ENCODE measurements at places on chromosomes 16 and 17. TPM values are rescaled to one million over a fixed set of nuclear protein-coding genes. Genes with fewer than 3 reads are reported as not detected.

- no peaks in the 10 kb centered on the region for H3K27me3 ChIP-seq
- H3K4me3 ChIP-seq: no peak overlapping the region
- no peaks in the 10 kb centered on the region for H3K36me3 ChIP-seq
- no peak for DNase-seq
Measured at GRCh38 chr17:82864713-82865248, 25.0 kb upstream of the ZNF750 start.

CSH1 gene
- total RNA-seq: not detected

FOXO3B gene
- 6.2 TPM for total RNA-seq

GRCh38 chr17:68851890-68852289, 103.3 kb downstream of the ABCA8 start:
- H3K27ac ChIP-seq: no peak overlapping the region
- no peaks in the 10 kb centered on the region for H3K36me3 ChIP-seq
- no peaks in the 10 kb centered on the region for H3K4me1 ChIP-seq
- no peaks in the 10 kb centered on the region for H3K27me3 ChIP-seq
- H3K4me3 ChIP-seq: no peak overlapping the region

- H3K27me3 ChIP-seq: no peaks in the 10 kb centered on the region
- peaks cover 39% of the 10 kb centered on the region for H3K36me3 ChIP-seq
- no peak overlapping the region for H3K27ac ChIP-seq
- no peaks in the 10 kb centered on the region for H3K4me1 ChIP-seq
- no peak overlapping the region for H3K4me3 ChIP-seq
Measured at GRCh38 chr16:30972872-30973271, 12.1 kb upstream of the HSD3B7 start.

- no peak for DNase-seq
- no peaks in the 10 kb centered on the region for H3K36me3 ChIP-seq
- H3K27me3 ChIP-seq: no peaks in the 10 kb centered on the region
- H3K4me3 ChIP-seq: no peak overlapping the region
- H3K4me1 ChIP-seq: no peaks in the 10 kb centered on the region
Measured at GRCh38 chr17:57387575-57387974, 131.3 kb downstream of the MSI2 start.

GRCh38 chr16:69564845-69565670, 708 bp upstream of the NFAT5 start:
- peaks cover 55% of the 10 kb centered on the region for H3K4me1 ChIP-seq
- DNase-seq: no peak
- peaks cover 21% of the 10 kb centered on the region for H3K36me3 ChIP-seq
- H3K27ac ChIP-seq: peak overlapping the region; percentile 88
- H3K4me3 ChIP-seq: peak overlapping the region; percentile 79

DNA sequence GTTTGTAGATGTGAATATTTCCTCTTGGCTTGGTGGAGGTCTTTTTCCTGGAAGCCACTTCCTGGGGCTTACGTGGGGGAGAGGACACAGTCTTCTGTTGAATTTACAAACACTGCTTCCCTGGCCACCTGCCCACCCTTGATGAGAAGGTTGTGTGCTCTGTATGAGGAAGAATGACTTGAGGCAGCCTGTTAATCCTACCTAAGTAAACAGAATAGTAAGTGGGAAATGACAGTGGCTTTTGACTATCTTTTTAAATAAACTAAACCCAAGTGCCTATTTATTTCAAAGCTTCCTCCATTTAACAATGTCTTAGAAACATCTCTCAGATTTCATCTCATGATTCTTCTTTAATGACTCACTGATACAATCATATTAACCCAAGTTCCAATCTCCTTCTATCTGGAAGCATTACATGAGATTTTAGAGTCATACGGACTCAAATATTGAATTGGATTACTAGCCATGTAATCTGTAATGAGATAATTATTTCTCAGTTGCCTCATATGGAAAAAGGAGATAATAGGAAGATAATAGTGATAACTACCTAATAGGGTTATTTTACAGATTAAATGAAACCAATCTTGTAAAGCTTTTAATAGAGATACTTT, 96.6 kb upstream of the SMIM36 start:
- no peak overlapping the region for H3K4me3 ChIP-seq
- no peaks in the 10 kb centered on the region for H3K36me3 ChIP-seq
- peak; percentile 77 for DNase-seq
- H3K27ac ChIP-seq: no peak overlapping the region
- H3K4me1 ChIP-seq: no peaks in the 10 kb centered on the region
- H3K27me3 ChIP-seq: peaks cover 25% of the 10 kb centered on the region

DNA sequence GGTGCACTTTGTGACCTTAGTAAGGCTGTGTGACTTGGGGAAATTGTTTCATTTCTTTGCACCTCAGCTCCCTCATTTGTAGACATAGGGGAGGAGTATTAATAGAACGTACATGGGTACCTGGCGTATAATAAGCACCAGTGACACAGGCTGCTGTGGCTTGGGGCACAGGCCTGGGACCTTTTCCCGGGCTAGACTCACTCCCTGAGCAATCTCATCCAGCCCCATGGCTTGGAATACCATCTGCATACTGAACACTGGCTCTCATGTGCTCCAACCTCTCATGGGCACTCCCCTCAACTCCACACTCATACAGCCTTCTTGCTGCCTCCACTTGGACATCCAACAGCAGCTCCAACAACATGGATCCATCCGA, 41.0 kb upstream of the MRPS23 start:
- no peaks in the 10 kb centered on the region for H3K27me3 ChIP-seq
- H3K4me3 ChIP-seq: no peak overlapping the region
- no peak for DNase-seq
- H3K4me1 ChIP-seq: peaks cover 37% of the 10 kb centered on the region

ZFHX3 gene
- total RNA-seq: 23.1 TPM

DNA sequence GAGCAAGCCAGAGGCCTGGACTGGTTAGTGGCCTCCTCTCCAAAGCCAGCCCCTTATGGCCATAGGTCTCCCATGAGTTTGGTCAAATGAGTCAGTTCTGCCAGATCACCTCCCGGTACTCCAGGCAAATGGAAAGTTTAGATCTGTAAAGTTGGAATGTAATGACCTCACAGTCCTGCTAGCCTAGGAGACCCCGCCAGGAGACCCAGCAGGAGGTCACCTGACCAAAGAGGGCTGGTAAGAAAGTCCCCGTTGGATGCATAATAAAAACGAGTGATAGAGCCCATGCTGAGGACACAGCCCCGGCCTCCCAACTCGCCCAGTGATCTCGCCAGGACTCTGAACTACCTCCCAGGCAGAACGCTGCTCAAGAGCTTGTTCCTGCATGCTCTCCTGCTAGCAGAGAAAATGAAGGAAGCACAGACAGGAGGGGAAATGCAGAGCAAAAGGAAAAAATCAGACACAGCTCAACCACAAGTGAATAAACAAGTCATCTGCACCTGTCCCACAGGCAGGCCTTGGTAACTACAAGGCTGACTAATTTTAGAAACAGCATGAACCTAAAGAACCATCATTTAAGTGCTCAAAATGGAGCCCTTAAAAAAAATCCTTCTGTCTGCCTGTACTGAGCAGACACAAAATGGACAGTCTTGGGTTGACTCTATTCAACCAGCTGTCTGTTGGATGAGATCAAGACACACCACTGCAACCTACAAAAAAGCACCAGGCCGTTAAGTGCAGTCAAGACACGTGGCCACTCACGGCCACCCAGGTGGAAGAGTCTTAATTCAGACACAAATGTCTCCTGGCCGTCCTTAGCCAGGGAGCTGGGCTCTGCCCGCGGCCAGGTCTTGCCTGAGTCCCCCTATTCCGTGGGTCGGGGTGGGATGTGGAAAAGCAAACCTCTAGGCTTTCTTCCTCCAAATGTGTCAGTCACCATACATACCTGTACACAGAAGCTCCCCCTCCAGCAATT, 9.2 kb downstream of the CDIP1 start:
- H3K27me3 ChIP-seq: no peaks in the 10 kb centered on the region
- no peak for DNase-seq
- no peak overlapping the region for H3K4me3 ChIP-seq
- H3K4me1 ChIP-seq: no peaks in the 10 kb centered on the region
- H3K36me3 ChIP-seq: no peaks in the 10 kb centered on the region

- H3K36me3 ChIP-seq: peaks cover 3% of the 10 kb centered on the region
- H3K4me3 ChIP-seq: no peak overlapping the region
- H3K27ac ChIP-seq: no peak overlapping the region
- H3K27me3 ChIP-seq: no peaks in the 10 kb centered on the region
- no peak for DNase-seq
Measured at GRCh38 chr16:12763517-12763916, 40.2 kb downstream of the CPPED1 start.

GRCh38 chr16:77856438-77857160, 68.2 kb downstream of the VAT1L start:
- H3K27ac ChIP-seq: no peak overlapping the region
- no peak overlapping the region for H3K4me3 ChIP-seq
- no peaks in the 10 kb centered on the region for H3K36me3 ChIP-seq
- H3K27me3 ChIP-seq: peaks cover 86% of the 10 kb centered on the region
- H3K4me1 ChIP-seq: no peaks in the 10 kb centered on the region
- DNase-seq: no peak

GRCh38 chr17:29210879-29211278, 30.7 kb upstream of the MYO18A start:
- H3K27ac ChIP-seq: no peak overlapping the region
- no peak for DNase-seq
- no peaks in the 10 kb centered on the region for H3K36me3 ChIP-seq
- no peaks in the 10 kb centered on the region for H3K27me3 ChIP-seq
- H3K4me3 ChIP-seq: no peak overlapping the region

DERL2 gene
- total RNA-seq: 47.7 TPM

DNA sequence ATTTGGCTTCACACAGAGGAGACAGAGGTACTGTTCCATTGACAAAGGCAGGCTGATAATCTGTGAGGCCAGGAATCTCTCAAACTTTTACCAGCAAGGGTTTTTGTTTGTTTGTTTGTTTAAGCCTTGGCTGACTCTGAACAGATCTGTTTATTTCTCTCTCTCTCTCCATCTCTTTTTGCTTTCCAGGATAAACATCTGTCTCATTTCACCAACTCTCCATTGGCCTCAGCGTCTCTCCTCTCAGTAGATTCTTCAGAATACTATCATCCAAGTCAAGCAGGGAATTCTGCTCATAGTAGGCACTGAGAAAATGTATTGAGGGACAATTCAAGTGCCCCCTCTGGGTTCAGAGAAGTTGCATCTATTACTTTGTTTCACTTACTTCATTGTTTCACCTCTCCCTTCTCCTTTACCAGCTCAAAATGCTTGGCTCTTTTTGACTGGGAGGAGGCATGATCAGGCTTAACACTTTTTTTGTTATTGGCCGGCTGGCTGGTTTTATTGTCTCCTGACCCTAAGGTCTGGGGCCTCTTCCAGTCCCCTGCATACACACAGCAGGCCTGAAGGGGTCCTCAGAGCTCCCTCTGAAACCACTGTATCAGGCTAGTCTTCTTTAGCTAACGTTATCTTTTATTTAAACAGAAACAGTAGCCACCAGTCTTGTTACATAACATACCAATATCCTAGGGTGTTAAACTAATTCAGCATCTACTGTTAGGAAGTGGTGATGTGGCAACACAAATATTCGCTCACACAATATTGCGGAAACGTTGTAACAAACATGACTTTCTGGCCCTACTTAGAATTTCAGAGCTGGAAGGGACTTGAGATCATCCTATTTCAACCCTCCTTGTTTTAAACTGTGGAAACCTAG, 2.0 kb upstream of the YPEL2 start:
- peak; percentile 94 for DNase-seq
- peaks cover 32% of the 10 kb centered on the region for H3K4me1 ChIP-seq
- no peak overlapping the region for H3K4me3 ChIP-seq

DNA sequence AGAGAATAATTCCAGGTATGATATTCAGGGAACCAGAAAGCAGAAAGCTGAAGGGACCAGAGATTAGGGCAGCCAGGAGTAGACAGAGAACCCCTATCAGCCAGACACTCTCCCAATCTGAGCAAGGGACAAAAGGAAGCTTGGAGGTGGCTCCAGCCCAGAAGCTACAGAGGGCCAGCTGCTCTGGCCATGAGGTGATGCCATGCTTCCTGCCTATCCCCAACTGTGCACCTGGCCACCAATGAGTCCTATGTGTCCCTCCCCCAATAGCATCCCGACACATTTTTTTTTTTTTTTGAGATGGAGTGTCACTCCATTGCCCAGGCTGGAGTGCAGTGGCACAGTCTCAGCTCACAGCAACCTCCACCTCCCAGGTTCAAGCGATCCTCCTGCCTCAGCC, 30.0 kb downstream of the NSMCE1 start:
- H3K27me3 ChIP-seq: no peaks in the 10 kb centered on the region
- no peak overlapping the region for H3K27ac ChIP-seq
- H3K36me3 ChIP-seq: peaks cover 4% of the 10 kb centered on the region
- no peak for DNase-seq

PABPN1L gene
- not detected for total RNA-seq

SCIMP gene
- not detected for total RNA-seq

DNA sequence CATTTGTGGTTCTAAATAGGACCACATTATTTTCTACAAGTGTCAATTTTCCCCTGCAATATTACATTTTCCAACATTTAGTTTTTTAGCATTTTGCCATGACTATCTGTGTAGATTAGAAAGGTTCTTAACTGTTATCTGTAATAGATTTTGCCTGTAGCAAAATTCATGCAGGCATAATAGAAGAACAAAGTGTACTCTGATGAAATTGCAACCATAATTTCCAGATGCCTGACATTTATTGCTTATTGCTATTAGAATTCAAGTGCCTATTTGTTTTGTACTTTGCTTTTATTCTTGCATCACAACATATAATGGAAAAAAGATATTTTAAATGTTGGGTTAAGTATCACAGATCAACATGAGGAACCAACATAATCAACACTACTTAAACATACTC, 337.7 kb downstream of the TOX3 start:
- no peak overlapping the region for H3K4me3 ChIP-seq
- no peak overlapping the region for H3K27ac ChIP-seq
- no peaks in the 10 kb centered on the region for H3K27me3 ChIP-seq
- no peaks in the 10 kb centered on the region for H3K4me1 ChIP-seq

DNA sequence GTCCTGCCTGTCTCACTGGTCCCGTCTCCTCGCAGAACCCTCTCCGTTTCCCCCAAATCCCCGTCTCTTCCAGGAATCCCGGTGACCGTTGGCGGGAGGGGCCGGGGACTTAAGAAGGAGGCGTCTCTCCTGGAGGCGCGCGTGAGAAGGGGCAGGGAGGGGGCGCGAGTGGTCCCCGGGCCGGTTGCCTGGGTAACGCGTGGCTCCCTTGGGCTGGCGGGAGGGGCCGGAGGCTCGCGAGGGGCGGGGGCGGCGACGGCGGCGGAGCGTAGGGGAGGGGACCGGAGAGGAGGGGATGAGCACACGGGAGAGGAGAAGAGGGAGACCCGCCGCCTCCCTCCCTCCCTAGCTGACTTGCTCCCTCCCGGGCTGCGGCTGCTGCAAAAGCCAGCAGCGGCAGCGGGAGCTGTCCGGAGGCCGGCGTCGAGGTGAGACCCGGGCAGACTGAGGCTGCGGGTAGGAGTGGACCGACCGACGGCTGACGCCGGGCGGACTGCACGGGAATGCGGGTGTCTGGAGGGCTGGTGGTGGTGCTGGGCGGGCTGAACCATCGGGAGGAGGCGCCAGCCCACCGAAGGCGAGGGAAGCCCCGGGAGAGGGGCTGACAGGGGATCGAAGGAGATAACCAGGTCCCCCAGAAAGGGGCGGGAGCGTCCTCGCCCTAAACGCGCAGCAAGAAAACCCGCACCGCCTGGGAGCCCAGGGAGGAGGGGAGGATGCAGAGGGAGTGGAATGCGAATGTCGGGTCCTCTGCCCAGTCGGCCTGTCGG, at the start of gene PRRT2:
Gene PRRT2 (plus strand): TSS at position 298 of the 770 bp plus-strand sequence. CDS start 862 bp downstream, outside the sequence.
- 0 out of 2 replicates have a peak within 1 kb of the TSS, but pooled peaks have one; percentile 9 for H3K27ac ChIP-seq
- peak; percentile 57 for DNase-seq
- 0 out of 2 replicates have a peak, but pooled peaks cover 9% of the 10 kb centered on the region for H3K36me3 ChIP-seq
- peaks cover 44% of the 10 kb centered on the region for H3K4me1 ChIP-seq
- H3K4me3 ChIP-seq: peak within 1 kb of the TSS; percentile 58
- no peaks in the 10 kb centered on the region for H3K27me3 ChIP-seq

TVP23A gene
- not detected for total RNA-seq

GRCh38 chr16:80913397-80913796, 93.3 kb downstream of the CMC2 start:
- peaks cover 78% of the 10 kb centered on the region for H3K27me3 ChIP-seq
- H3K36me3 ChIP-seq: no peaks in the 10 kb centered on the region
- DNase-seq: no peak
- H3K27ac ChIP-seq: no peak overlapping the region
- no peak overlapping the region for H3K4me3 ChIP-seq
